ENCODE measurements at places on chromosomes 3 and 15.

DNA sequence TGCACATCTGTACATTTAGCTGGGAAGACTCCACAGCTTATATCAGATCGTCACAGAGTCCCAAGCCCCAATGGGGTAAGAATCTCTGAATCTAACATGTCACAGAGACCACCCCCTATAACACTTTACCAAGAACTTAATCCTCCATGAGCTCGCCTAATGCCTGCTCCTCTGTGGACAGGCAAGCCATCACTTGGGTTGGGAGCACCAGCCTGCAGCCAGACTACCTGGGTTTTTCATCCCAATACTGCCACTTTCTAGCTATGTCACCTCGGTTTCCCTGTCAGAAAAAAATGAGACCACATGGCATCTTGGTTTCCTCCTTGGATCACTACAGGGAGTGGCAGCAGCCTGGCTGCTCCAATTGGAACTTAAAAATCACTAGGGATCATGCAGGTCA is 277.9 kb upstream of the TLE3 start:
- DNase-seq = peak; percentile 5

- no peak for DNase-seq
These were observed 424.8 kb downstream of the LPP start for GRCh38 chr3:188578576-188579363.

DNA sequence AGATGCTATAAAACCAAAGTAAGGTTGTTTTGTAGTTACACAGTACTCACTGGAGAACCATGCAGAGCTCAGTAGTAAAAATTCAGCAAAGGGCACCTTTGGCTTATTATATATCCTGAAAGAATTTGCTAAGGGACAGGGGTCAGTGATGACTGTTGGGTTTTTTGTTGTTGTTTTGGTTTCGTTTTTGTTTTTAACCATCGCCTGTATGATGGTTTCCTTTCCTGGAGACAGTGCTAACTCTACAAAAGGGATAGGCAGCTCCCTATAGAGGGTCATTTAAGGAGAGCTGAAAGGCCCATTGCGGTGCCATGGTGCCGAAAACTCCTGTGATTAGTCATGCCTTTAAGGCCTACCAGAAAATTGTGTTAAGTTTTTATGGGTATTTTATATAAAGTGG is 118.2 kb upstream of the GOLIM4 start:
- DNase-seq = no peak

GRCh38 chr3:178532476-178532875 is 3.8 kb upstream of the KCNMB2 start:
- no peak for DNase-seq

DNA sequence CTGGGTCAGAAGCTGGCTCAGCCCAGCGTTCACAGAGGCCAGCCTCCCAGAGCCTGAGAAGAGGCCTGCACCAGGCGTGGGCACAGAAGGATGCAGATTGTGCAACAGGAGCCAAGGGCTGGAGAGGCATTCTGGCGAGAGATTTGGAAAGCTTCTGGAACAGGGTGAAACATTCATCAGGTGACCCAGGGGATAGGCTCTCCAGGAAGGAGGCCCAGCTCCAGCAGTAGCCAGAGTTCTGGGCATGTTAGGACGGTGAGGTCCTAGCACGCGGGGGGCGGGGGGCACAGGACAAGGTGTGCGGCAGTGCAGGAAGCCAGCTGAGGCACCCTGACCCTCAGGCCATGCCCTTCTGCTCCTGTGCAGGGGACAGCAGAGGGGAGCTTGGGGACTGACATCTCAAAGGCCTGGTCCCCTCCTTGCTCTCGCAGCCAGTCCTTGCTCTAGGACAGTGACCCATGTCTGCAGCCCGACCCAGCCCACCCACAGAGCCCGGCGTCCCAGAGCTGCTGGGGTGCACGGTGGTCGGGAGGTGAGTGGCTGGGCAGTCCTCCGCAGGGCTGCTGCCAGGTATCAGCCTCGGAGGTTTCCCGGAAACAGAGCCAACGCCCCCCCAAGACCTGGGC is 111.7 kb upstream of the KLF13 start:
- no peak for DNase-seq

GRCh38 chr3:114848643-114849350 is 298.3 kb downstream of the ZBTB20 start:
- no peak for DNase-seq

GRCh38 chr3:158773166-158773565 is 28.7 kb upstream of the MFSD1 start:
- DNase-seq = no peak

DNA sequence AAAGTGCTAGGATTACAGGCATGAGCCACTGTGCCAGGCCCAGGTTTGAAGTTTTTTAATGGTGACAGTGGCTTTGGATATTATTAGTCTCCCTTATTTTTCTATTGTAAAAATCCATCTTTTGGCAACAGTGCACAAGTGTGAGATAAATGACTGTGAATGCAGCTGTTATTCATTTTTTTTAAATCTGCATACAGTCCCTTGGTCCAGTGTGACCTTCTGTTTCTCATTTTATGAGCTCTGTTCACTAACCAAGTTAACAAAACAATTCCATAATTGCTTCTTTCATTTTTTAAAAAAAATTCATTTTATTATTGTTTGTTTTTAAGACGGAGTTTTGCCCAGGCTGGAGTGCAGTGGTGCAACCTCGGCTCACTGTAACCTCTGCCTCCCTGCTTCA is 381.8 kb downstream of the NAALADL2 start:
- no peak for DNase-seq

DNA sequence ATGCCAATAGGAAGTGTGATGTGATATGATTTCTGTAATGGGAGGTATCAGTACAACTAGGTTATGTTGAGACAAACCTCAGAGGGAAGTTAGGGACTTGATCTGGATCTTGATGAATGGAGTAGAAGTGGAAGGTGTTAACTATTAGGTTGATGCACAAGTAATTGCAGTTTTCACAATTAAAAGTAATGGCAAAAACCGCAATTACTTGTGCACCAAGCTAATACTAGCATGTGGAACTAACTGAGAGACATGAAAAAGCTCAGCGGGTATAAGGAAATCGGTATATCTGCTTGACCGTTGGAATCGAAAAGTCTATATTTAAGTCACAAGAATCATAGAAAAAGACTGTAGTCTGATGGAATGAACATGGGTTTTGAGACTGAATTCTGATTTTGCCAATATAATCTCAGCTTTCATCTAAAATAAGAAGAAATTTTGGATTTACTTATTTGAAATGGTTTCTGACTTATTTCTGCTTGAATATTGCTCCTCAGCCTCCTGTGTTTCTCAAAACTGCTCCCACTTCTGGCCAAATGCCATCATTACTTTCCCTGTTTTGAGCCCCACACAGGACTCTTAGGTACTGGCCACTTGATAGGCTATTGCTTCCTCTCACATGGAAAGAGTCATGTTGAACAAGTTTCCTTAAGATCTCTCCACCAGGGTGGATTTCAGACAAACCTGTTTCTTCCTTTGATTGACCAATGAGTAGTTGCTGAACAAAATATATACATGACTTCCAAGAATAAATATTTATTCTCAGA is 271.5 kb upstream of the COL8A1 start:
- DNase-seq = no peak

- DNase-seq = no peak
These were observed 48.2 kb downstream of the WWTR1 start for GRCh38 chr3:149609595-149609994.

DNA sequence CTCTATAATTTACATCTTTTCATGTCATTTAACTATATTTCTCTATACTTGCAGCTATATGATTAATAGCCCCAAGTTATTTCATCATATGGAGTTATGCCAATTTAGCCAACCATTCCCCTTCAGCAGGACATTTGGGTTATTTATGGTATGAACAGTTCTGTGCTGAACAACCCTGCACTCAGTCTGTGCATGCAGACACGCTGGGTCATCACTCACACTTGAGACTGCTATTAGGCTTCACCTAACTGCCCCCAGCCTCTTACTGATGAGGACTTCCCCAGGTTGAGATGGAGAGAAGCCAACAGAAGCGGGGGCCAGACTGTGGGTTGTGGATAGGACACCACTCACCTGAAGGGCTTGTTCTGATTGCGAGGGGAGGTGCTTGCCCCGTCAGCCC is 7.3 kb downstream of the TADA3 start:
- DNase-seq = no peak

Measured in central memory CD8-positive, alpha-beta T cell (primary cell).